ENCODE measurements at places on chromosomes 1 and 21. TPM values are rescaled to one million over a fixed set of nuclear protein-coding genes. Genes with fewer than 3 reads are reported as not detected.

DNA sequence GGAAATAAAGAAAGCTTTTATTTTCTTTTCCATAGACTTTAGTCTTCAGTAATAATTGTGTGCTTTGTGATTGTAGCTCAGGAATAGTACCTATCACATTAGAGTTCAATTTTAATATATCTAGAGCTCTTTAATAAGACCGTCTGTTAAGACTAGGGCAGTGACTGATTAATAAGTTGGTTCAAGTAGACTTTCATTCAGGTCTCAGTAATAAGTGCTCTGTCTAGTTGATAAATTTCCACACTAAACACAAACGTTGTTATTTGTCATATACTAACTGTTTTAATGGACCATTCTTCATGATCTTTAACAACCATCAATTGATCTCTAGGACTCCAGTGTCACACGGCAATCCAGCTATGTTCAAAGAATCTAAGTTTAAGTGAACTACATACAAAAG, 474.5 kb upstream of the ADGRL2 start:
- DNase-seq: no peak

- DNase-seq: no peak
These were observed 22.7 kb upstream of the LAMC2 start for GRCh38 chr1:183163316-183163715.

DNA sequence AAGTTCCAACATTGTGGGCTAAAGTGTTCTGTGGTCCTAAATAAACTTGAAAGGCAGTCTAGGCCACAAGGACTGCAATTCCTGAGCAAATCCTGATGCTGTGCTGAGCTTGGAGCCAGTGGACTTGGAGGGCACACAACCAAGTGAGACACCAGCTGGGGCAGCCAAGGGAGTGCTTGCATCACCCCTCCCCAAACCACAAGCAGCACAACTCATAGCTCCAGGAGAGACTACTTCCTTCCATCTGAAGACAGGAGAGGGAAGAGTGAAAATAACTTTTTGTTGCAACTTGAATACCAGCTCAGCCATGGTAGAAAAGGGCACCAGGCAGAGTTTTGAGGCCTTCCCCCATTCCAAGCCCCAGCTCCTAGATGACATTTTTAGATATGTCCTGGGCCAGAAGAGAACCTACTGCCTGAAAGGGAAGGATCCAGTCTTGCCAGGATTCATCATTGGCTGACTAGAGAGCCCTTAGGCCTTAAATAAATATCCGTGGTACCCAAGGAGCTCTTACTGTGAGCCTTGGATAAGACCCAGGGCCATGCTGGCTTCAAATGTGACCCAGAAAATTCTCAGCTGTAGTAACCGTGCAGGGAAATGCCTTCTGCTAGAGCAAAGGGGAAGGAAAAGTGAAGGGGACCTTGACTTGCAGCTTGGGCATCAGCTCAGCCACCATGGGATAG, 35.4 kb upstream of the LRRC8B start:
- no peak for DNase-seq

- DNase-seq: no peak
These were observed 765 bp downstream of the VAMP3 start for GRCh38 chr1:7771823-7772299.

- DNase-seq: no peak
These were observed 13.4 kb upstream of the ODF2L start for GRCh38 chr1:86409416-86410021.

DNA sequence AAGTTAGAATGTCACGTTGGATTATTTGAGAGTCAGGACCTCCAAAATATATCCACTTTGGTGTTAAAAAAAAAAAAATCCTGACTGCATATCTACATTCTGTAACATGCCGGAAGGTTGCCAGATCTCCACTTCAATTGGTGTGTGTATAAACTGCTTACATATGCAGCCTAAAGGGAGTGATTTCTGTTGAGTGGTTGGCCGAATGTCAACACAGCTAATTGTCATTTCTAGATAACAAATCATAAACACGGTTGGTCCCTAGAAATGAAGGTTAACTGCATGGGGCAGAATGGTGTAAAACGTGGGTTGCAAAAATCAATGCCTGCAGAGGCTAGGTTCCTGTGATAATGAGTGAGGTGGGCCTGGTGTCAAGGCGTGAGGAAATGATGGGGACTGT, 15.0 kb upstream of the ROR1 start:
- no peak for DNase-seq

DNA sequence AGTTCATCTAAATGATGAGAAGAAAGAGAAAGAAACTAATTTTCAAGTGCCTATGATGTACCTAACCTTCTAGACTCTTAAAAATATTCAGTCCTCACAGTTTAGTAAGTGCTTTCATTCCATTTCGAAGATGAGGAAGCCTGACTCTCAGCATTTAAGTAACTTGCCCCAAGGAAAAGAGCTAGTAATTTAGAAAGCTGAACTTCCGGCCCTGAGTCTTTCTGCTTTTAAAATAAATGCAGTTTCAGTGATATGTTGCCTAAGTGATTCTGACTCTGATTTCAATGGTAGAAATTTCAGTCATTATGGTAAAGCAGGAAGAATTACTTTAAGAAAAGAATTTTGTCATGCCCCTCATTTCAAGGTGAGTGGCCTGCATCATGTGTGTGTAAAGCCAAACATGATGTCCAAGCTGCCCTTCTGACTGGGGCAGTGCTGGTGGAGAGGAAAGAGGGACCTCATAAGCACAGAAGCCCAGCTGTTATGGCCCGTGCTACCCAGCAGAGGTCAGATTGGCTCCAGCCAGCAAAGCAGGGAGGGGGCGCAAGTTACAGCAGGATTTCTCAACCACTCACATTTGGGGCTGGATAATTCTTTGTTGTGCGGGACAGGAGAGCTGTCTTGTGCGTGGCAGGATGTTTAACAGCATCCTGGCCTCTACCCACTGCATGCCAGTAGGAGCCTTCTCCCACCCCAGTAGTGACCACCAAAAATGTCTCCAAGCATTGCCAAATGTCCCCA, 10.7 kb downstream of the ATP1A4 start:
- DNase-seq: no peak

GRCh38 chr21:37562920-37563640, 196.5 kb downstream of the DYRK1A start:
- no peak for DNase-seq

- DNase-seq: no peak
These were observed 45.7 kb downstream of the LRRC7 start for GRCh38 chr1:69613414-69613813.

GRCh38 chr1:239833723-239834122, 258.0 kb upstream of the FMN2 start:
- no peak for DNase-seq

- DNase-seq: no peak
These were observed 38.4 kb upstream of the AGL start for GRCh38 chr1:99811747-99812146.

DNA sequence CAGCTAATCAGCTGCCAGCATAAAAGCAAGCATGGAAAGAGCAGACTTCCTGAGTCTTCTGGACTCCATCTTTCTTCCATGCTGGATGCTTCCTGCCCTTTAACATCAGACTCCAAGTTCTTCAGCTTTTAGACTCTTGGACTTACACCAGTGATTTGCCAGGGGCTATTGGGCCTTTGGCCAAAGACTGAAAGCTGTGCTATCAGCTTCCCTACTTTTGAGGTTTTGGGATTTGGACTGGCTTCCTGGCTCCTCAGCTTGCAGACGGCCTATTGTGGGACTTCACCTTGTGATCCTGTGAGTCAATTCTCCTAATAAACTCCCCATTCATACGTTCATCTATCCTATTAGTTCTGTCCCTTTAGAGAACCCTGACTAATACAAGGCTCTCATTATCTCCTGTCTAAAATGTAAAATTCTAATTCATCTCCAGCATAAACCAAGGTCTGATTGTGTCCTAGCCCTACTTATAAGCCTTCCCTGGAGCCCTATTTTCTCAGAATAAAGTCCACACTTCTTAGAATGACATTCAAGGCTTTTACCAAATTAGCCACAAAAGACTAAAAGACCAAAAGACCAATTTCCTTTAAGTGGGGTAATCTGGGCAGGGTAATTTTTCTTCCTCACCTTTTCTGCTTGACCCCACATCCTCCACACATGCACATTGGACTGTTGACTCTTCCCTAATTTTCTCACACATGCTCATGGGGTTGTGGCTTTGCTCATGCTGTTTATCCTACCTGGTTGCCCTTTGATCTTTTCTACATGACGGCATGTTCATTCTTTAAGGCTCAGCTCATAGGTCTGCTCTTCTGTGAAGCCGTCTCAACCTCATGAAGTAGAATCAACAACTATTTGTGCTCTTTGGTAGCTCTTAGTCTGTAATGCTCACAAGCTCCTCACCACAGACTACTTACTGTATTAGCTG, 18.1 kb upstream of the ENAH start:
- DNase-seq: no peak

DNA sequence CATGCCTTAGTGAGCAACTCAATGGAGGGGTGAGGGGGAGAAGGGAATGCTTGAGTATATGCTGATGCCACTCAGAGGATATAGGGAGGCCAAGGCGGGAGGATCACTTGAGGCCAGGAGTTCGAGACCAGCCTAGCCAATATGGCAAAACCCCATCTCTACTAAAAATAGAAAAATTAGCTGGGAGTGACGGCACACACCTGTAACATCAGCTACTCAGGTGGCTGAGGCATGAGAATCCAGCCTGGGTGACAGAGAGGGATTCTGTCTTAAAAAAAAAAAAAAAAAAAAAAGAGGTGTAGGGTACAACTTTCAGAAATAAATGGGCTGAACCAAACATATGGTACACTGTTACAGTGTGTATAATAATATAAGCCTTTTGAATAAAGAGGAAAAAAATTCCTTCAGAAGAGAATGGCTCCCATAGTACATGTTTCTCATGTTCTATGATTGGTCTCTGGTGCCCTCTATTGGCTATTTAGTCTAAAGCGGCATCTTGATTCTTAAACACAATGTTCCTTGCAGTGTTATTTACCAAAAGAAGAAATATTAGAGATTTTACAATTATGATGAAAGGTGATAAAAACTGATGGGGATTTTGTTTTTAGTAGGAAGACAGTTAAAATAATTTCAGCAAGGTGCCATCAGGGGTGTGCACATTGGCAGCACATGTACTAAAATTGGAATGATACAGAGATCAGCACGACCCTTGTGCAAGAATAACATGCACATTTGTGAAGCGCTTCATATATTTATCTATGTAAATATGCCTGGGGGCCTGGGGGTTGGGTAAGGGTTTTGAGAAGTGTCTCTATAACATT, 109.8 kb downstream of the PATJ start:
- no peak for DNase-seq

DNA sequence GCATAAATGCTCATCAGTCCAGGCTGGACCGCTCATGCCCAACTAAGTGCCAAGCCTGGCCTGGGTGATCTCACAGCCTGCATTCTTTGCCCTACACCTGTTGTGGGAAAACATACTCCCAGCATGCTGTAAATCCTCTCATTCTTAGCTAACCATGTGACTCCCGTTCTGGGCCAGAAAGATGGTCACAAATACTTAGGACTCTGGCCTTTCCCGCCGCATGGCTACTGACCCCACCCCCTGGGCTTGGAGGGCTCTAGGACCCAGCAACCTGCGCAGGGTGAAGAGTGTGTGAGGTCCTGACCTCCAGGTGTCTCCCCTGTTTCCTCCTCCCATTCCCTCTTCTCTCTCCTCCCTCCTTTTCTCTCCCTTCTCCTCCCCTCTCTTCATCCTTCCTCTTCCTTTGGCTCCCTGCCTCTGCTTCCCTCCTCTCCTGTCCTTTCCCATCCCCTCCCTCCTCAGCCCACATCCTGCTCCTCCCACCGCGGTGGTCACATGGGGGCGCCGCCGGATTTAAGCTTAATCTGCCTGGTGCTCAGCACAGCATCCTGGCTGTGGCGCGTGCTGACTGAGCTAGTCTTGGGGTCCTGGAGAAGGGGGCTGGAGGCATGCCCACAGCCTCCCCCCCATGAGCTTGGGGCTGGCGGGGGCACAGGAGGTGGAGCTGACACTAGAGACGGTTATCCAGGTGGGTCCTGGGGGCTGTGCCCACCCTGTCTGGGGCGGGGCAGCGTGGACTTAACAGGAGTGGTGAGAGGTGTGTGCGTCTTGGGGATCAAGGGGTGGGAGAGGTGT, at the start of gene CROCC:
Gene CROCC, plus strand, starts transcription at position 541 of the 795 bp plus-strand sequence. Its CDS starts 88 bp downstream, at position 629.
- DNase-seq: peak; percentile 57

DNA sequence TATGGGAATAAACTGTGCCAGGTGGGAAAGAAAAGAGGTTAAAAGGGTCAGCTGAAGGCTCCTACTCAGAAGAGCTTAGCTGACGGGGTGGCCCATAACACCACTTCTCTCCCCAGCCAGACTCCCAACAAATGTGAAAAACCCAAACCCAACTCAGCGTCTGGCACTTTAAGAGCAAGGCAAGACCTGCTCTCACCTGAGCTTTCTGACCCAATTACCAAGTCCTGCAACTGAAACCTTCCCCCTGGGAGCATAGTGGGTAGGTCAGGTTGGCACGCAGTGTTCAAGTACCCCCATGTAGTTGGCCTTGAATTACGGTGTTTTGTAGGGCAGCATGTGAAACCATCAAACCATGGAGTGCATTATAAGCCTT, 3.2 kb downstream of the IRF6 start:
- no peak for DNase-seq

- DNase-seq: no peak
These were observed 24.4 kb downstream of the FAAP20 start for GRCh38 chr1:2170211-2170610.

- DNase-seq: peak; percentile 66
These were observed 1.4 kb upstream of the C1QC start for GRCh38 chr1:22641906-22642636.

- no peak for DNase-seq
These were observed 46.9 kb downstream of the CAPN2 start for GRCh38 chr1:223759273-223759672.

DNA sequence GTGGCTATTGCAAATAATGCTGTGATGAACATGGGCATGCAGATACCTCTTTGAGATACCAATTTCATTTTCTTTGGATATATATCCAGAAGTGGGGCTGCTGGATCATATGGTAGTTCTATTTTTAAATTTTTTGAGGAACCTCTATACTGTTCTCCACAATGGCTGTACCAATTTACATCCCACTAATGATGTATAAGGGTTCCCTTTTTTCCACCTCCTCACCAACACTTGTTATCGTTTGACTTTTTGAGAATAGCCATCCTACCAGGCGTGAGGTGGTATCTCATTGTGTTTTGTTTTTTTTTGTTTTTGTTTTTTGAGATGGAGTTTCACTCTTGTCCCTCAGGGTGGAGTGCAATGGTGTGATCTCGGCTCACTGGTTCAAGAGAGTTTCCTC, 6.6 kb upstream of the NUCKS1 start:
- no peak for DNase-seq

DNA sequence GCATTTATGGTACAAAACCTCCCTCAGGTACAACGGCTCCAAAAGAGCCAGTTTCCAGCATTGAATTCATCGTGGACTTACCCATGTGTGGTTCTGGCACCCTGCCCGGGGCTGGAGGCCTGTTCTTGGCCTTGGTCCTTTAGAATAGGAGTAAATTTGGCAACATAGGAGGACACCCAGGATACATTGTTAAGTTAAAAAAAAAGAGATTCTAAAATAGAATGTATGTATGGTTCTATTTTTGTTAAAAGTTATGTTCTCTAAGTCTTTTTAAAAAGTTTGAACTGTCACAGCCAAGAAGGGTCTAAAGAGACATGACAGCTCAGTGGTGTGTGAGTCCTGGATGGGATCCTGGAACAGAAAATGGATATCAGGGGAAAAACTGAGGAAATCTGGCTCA, 25.9 kb downstream of the EPHX1 start:
- DNase-seq: no peak

GRCh38 chr1:21449906-21450305, 10.0 kb downstream of the NBPF3 start:
- no peak for DNase-seq

Gene USH2A
- total RNA-seq: not detected

Gene MAB21L3
- total RNA-seq: not detected

Gene MYBPH
- total RNA-seq: not detected

Gene TNNT2
- total RNA-seq: not detected

Gene LCE1C
- not detected for total RNA-seq

Gene ZDHHC18
- 55.4 TPM for total RNA-seq

Gene HSPB7
- total RNA-seq: not detected

Measured in CD8-positive, alpha-beta T cell (primary cell).